DMS153 (cell line): ENCODE measurements at places on chromosomes 4 and X.

DNA sequence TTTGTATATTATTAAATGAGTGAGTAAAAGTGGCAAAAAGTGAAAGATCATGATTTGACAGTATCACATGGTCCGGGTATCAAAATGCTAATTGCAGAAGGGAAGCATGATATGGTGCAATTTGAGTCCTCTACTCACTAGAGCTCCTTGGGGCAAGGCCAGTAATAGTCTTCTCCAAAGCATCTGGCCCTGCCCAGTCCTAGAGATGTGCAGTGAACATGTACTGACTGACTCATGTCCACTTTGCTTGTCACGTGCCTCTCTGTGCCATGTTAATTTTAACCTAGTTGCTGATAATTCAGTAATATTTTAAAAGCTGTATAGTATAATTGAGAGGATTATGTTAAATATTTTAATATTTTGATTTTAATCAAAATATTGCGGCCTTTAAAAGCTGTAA lies 54.6 kb upstream of the TENM3 start:
- no peak for DNase-seq

DNA sequence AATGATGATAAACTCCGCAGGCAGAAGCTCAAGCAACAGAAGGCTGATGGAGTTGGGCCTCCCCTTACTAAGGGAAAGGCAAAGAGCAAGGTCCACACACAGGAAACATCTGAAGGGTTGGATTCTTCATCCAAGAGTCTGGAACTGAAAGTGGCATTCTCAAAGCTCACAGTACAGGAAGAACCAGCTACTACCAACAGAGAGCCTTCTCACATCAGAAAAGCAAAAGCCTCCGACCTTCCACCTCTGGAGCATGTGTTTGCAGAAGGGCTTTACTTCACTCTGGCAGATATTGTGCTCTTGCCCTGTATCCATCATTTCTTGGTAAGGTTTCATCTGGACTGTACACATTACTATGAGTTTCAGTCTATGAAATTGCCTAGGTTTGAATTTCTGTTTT lies 10.6 kb downstream of the GSTCD start:
- DNase-seq: no peak

DNA sequence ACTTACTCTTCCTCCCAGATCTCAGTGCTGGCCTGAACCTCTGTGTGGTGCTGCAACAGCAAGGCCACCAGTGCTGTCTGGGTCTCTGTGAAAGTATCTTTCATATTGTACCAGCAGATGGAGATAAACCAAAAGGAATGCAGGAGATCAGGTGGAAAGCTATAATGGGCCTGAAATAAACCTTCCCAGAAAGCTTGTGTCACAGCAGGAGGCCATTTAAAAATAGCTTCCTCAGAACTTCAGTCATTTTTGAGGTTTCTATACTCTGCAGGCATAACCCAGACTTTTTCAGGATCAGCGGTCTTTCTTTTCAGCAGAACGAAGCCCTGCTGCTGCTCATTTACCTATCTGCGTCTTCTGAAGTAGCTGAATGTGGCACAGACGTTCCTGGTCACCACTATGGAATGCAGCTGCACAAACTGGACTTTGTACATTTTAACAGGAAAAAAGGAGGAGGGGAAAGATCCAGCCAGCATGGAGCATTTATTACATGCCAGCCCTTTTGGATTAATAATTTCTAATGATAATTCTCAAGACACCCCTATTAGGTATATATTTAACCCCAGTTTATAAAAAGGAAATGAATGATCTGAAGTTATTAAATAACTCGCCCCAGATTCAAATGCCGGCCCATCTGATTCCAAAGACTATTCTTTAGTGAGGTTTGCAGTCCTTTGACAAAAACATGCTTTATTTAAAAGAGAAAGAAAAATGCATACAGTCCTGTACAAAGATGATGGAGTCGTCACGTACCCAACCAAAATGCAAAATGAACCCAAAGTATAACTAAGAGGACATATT lies 119.7 kb downstream of the NFKB1 start:
- DNase-seq: peak; percentile 65

DNA sequence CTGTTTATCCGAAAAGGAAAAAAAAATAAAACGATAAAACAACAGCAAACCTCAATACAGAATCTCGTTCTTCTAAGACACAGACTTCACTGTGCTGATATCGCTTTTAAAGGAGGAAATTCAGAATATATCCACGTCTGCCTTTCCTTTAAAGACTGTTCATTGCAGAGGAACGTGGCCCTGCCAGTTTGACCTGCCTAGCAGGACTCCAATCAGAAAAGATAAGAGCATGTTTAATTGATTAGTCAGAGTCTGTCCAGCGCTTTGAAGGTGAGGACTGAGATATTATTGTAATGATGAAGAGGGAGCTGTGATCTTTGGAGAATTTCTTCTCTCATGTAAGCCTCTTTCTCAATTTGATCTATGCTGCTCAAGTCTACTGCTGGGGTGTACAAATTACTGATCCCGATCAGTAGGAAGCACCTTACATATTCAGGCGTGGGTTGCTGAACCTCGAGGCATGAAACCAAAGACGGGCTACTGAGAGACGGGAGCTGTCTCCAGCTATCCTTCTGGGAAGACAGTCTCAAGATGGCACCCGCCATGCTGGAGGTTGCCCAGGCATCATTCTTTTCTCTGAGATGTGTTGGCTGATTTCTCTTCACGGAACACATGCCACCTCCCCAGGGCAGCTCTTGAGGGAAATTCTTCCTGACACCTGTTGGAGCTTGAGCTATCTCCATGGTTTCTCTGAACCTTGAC lies 146.1 kb downstream of the SHOX start:
- no peak for DNase-seq

DNA sequence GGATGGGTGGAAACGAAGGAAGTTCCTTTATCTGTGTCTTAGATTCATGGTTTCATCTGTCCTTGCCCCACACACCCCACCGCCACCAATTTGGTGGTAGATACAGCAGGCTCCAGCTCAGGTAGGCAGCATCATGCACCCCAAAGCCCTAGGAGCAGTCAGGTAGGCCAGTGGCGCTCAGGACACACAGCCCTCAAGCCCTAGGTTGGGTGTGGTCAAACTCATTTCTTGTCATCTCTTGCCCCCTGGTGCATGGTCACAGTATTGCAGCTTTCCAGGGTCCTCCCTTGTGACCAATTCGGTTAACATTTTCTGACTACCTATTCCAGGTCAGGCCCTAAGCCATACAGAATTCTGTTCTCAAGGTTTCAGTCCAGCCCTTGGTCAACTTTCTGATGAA lies 14.5 kb upstream of the PRRG3 start:
- DNase-seq: peak; percentile 11

DNA sequence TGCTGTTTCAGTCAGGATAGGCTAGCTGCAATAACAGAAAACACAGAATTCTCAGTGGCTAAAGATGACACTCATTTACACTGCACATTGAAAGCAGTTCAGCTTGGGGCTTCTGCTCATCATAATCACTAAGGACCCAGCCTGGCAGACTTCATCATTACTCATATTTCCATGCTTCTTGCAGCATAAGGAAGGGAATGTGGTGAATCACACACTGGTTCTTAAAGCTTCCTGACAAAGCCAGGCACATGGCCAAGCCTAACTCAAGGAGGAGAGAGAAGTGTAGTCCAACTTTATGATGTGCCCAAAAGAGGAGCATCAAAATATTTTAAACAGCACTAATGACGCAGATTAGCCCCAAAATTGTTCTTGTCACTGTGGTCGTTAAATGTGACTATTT lies 186.5 kb downstream of the BANK1 start:
- DNase-seq: no peak

- no peak for DNase-seq
These were observed 6.2 kb upstream of the CXCL3 start for GRCh38 chr4:74044677-74045076.

DNA sequence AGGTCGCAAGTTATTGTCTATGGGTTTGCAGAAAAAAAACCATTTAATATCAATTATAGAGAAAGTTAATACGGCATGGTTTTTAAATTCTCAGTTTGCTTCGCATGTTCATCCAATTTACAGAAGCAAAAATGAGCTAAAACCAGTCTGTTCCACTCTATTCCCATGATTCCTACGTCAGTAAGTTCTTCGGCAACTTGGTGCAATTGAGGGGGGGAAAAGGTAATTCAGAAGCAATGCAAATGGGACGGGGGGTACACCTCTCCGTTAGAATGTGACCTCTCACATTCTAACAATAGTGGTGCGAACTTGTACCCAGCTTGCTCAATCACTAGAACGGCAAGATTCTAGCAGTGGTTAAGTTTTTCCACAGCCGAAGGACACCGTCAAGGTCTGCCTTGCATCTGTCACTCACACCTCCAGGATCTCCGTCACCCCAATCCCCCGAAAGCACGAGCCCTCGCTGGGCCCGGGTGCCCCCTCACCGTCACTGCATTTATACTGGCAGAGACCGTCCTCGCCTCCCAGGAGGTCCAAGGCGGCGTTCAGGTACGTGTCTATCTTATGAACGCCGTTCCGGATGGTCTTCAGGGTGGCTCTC lies 653 bp downstream of the PLA2G12A start:
- no peak for DNase-seq

- no peak for DNase-seq
These were observed 7.2 kb upstream of the THOC2 start for GRCh38 chrX:123740006-123740405.

DNA sequence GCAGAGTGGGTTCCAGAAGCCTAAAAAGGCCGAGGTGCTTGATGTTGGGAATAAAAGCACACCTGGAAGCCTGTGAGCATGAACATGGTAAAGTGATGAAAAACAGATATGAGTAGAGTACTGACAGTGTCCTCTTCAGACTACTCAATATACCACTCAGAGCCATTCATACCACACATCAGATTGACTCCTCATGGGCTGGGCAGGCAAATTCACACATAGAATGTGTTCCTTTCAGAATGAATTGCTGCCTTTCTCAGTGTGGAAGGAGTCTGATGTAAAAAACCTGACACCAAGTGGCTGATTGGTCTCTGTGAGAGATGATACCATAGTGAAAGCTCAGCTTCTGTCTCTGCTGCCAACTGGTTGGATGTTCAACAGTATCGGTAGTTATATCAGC lies 442.7 kb downstream of the RAPGEF2 start:
- no peak for DNase-seq
